Small intestine (tissue), 16 donors: ENCODE measurements at places on chromosomes 16 and 17.

DNA sequence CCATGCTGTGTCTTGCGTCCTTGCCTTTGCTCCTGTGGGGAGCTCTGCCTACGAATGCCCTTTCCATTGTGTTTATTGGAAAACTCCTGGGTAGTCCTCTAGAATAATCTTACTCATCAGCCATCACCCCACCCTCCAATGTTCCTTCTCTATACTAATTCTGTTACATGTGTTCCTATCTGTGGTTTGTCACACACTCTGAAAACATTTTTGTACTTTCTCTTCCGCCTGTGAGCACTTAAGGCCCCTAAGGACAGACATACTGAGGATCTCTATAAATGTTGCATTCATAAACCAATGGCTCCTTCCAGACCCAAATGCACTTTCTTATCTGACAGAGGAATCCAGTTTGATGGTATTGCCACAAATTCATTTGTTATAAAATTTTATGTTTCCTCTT is 53.9 kb upstream of the MON1B start:
- H3K36me3 ChIP-seq = no peaks in the 10 kb centered on the region
- H3K4me3 ChIP-seq = no peak overlapping the region
- no peak overlapping the region for H3K27ac ChIP-seq
- H3K27me3 ChIP-seq = no peaks in the 10 kb centered on the region

- no peaks in the 10 kb centered on the region for H3K27me3 ChIP-seq
- H3K4me1 ChIP-seq = no peaks in the 10 kb centered on the region
- no peaks in the 10 kb centered on the region for H3K36me3 ChIP-seq
- H3K4me3 ChIP-seq = no peak overlapping the region
- H3K27ac ChIP-seq = no peak overlapping the region
Observed at GRCh38 chr16:50256604-50257003, 9.7 kb upstream of the ADCY7 start.

GRCh38 chr16:2206420-2206779 is 1.1 kb downstream of the MLST8 start:
- no peak overlapping the region for H3K4me3 ChIP-seq
- H3K27me3 ChIP-seq = no peaks in the 10 kb centered on the region
- H3K36me3 ChIP-seq = no peaks in the 10 kb centered on the region
- H3K4me1 ChIP-seq = no peaks in the 10 kb centered on the region
- no peak overlapping the region for H3K27ac ChIP-seq

- H3K27ac ChIP-seq = no peak overlapping the region
- peaks cover 3% of the 10 kb centered on the region for H3K4me1 ChIP-seq
- DNase-seq = no peak
- no peak overlapping the region for H3K4me3 ChIP-seq
Observed at GRCh38 chr17:61260071-61260797, 139.4 kb upstream of the TBX2 start.

DNA sequence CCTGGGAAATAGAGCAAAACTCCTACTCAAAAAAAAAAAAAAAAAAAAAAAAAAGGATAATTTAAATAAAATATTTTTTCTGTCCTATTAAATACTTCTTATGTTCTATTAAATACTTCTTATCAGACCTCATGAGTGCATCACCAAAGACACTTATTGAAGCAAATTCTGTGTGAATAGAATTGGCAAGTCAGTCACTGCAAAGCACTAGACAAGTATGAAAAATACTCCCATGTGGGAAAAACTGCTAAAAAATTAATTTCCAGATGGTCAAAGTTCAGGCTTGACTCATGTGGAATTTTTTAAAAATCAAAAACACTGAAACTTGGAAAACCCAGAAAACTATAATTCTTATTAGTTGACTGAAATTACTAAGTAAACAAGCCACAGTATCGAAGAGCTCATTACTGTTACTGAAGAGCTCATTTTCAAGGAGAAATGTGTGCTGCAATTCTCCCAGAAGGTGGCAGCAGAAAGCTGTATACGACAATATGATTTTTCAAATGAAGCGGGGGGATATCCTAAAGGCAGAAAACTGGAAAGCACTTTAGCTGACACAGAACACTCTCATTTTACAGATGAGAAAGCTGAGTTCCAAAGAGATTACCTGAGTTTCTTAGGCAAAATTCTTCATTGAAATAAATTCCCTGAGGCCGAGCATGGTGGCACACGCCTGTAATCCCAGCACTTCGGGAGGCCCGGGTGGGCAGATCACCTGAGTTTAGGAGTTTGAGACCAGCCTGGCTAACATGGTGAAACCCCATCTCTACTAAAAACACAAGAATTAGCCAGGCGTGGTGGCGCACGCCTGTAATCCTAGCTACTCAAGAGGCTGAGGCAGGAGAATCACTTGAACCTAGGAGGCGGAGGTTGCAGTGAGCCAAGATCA is 15.9 kb upstream of the FBXO47 start:
- H3K36me3 ChIP-seq = no peaks in the 10 kb centered on the region
- peak; percentile 74 for DNase-seq
- no peak overlapping the region for H3K4me3 ChIP-seq
- peaks cover 1% of the 10 kb centered on the region for H3K27me3 ChIP-seq

- no peaks in the 10 kb centered on the region for H3K36me3 ChIP-seq
- DNase-seq = no peak
- no peak overlapping the region for H3K27ac ChIP-seq
- H3K4me3 ChIP-seq = no peak overlapping the region
- no peaks in the 10 kb centered on the region for H3K27me3 ChIP-seq
- H3K4me1 ChIP-seq = no peaks in the 10 kb centered on the region
Observed at GRCh38 chr17:1134634-1135324, 45.0 kb downstream of the ABR start.

DNA sequence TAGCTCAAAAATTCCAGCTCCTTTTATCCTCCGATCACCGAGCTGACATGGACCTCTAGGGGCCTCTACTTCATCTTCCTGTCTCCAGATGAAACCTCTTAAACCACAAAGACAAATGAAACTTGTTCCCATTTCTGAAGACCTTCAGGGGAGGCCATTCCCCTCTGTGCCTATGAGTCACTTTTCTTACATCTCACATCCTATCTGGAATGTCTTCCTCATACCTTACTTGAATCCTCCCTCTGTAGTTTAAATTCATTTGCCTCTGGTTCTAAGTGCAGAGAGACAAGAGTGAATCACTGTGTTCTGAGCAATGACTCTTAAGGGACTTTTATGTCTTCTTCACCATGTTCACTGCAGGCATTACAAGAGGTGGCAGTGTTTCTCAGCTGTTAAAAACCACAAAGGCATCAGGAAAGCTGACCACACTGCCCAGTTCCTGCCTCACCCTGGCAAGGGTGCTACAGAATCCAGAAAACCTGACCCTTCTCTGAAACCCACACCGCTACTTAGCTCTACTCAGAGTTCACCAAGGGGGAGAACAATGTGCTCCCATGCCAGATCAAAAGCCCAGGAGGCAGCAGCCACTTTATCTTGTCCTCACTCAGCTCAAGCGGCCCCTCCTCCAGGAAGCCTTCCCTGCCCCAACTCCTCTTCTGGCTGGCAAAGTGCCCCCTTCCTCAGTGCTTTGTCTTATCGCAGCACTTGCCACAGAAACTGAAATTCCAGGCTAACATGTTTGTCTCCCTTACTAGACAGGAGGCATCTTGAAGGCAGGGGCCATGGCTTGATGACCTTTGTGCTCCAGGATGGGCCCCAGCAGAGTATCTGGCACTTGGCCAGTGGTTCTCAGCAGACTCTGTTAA is 6.4 kb downstream of the CUEDC1 start:
- peaks cover 2% of the 10 kb centered on the region for H3K27me3 ChIP-seq
- peak overlapping the region; percentile 79 for H3K27ac ChIP-seq
- peaks cover 24% of the 10 kb centered on the region for H3K4me1 ChIP-seq
- no peak overlapping the region for H3K4me3 ChIP-seq

- no peak for DNase-seq
- no peak overlapping the region for H3K4me3 ChIP-seq
- no peak overlapping the region for H3K27ac ChIP-seq
- H3K27me3 ChIP-seq = no peaks in the 10 kb centered on the region
- H3K36me3 ChIP-seq = peaks cover 6% of the 10 kb centered on the region
Observed at GRCh38 chr17:1089915-1090314, 89.9 kb downstream of the ABR start.

DNA sequence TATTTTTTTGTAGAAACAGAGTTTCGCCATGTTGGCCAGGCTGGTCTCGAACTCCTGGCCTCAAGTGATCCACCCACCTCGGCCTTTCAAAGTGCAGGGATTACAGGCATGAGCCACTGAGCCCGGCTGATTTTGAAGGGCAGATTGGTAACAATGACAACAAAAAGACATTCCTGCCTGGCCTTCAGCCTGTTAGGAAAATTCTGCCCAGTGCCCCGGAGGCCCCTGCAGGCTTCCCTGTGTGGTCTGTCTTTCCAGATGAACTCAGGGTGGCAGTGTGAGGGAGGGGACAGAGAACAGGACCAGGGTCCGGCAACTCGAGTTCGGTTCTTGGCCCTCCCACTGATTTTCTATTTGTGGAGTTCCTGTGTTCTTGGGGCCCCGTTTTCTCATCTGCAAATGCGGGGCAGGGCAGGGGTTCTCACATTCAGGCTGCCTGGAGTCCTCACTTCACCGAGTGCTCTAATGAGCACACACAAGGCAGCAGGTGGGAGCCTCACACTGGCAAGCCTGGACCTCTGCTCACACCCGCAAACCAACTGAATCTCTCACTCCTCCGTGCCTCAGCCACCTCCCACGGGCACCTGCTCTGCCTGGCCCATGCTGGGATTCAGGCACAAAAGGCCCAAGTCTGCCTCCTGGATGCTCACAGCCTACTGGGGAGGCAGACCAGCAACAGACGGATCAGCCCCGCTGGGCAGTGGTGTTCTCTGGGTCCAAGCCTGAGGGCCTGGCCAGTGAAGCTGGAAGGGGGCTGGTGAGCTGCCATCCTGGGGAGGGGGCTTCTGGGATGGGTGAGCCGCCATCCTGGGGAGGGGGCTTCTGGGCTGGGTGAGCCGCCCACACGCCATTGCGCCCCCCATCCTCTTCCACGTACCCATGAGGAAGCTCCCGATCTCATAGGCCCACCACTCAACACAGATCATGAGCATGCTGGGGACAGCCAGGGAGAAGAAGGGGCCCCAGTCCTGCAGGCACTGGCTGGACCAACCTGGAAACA is 10.3 kb downstream of the SLC47A2 start:
- H3K36me3 ChIP-seq = no peaks in the 10 kb centered on the region
- H3K27me3 ChIP-seq = no peaks in the 10 kb centered on the region
- DNase-seq = no peak
- no peak overlapping the region for H3K27ac ChIP-seq
- no peaks in the 10 kb centered on the region for H3K4me1 ChIP-seq

- H3K36me3 ChIP-seq = no peaks in the 10 kb centered on the region
- peaks cover 2% of the 10 kb centered on the region for H3K27me3 ChIP-seq
- H3K27ac ChIP-seq = no peak overlapping the region
- H3K4me3 ChIP-seq = no peak overlapping the region
- H3K4me1 ChIP-seq = no peaks in the 10 kb centered on the region
- no peak for DNase-seq
Observed at GRCh38 chr16:14372471-14372870, 257.6 kb downstream of the PARN start.

GRCh38 chr17:21292867-21293830 is 8.6 kb downstream of the MAP2K3 start:
- H3K27ac ChIP-seq = no peak overlapping the region
- H3K27me3 ChIP-seq = no peaks in the 10 kb centered on the region
- no peak overlapping the region for H3K4me3 ChIP-seq
- H3K36me3 ChIP-seq = peaks cover 3% of the 10 kb centered on the region
